Right atrium auricular region (tissue), 2 donors: ENCODE measurements at places on chromosomes 4 and X.

DNA sequence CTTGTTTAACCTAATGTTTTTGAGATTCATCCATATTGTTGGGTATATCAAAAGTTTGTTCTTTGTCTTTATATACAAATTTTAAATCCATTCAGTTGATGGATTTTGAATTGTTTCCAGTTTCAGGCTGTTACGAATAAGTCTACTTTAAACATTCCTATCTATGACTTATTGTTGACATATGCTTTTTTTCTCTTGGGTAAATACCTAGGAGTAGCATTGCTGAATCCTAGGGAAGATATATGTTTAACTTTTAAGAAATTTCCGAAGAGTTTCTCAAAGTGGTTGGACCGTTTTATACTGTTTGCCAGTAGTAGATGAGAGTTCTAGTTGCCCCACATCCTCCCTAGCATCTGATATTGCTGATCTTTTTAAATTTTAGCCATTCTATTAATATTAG is 60.9 kb upstream of the IL13RA1 start:
- no peak for DNase-seq

DNA sequence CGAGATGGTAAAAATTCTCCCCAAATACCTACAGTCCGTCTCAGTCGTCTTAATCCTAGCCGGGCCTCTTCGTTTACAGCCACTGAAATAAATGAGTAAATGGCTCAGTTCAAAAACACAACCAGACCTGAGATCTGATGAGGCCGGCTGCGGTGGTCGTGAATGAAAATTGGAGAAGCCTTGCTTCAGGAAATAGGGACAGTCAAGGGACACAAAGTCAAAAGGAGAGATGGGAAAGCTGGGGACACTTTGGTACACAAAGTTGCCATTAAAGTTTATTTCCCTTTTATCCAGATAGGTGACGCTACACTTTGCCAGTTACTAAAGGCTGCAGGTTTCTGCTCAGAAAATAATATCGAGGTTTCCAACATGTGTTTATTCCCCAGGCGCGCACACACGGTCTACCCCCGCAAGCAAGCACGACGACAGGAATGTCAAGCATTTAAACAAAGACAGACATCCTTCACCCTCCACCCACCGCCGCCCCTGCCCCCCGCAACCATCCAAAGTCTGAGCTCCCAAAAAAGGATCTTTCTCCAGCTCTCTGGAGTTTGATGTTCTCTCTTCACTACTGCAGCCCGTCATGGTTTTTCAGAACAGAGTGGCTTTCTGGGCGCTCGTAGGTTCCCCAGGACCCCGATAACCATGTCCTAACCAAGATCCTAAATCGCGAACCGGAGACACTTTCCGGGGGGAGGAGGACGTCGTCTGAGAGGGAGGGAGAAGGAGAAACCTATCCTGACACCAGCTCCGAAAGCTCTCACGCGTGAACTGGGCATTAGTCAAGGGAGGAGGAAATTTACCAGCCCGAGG is 1.3 kb upstream of the PCDH7 start:
- DNase-seq, result no peak

DNA sequence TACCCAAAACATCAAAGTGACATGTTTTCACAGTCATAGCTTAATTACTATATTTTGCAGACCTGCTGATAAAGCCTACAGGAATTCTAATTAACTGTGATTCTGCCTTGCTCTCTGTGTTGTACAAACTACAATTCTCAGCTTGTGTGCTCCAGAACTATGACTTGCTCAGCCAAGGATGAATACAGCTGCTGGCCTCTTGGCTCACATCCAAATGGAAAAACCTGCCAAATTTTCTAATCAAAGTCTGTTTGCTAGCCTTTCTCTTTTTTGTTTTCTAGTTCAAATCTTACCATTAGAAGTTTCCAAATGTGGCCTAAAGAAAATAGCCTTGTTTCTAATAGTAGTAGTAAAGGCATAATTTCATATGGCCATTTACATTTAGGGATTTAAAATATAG is 1176.8 kb downstream of the FAM133A start:
- DNase-seq, result no peak

- no peak for DNase-seq
These were observed 34.2 kb downstream of the BCOR start for GRCh38 chrX:40063555-40063954.

DNA sequence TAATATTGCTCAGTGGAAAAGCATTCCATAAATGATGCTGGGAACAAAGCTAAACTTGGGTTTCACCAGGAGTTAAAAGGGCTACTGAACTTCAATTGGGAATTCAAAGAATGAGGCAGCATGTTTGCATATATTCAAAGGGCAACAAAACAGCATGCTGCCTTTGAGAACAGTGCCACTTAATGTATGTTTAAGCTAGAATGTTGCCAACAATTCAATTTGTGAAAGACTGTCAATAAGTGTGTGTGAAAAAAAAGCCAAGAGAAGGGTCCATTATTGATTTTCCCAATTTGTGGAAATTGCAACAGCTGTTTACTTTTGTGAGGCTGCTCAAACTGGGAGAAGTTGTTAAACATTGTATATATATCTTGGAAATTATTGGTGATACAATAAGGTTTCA is 701.9 kb upstream of the ACTRT1 start:
- DNase-seq, result no peak

DNA sequence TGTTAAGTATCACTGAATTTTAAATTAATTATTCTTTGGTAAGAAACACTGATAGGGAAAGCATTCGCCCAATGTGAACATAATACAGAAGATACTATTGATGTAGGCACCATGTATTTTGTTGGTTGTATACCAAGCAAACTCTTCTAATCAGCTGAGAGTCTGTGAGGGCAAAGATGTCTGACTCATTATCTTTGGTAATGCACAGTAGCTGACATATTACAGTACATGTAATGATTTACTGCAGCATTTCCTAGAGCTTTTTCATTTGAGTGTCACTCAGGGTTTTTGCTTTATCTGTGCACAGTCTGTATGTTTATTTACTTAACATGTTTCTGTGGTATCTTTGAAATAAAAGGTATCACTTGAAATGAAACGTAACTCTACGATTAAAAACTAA is 49.2 kb downstream of the CENPVL3 start:
- DNase-seq, result no peak

DNA sequence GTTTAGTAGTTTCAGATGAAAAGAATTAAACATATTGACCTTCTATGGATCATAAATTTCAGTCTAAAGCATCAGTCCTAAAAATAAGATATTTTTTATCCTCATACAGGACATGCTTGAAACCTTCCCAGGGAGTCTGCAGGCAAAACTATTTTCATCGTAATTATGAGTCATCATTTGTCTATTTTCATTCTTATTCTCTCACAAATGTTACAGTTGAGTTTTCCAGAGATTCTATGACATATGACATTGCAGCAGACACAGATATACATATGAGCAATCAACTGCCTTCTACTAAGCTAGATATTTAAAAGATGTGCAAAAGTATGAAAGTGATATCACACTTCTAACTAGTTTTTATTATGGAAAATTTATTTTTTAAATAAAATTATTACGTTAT is 398.0 kb downstream of the MAGEB5 start:
- DNase-seq, result no peak

- no peak for DNase-seq
These were observed 46.0 kb downstream of the GALNT7 start for GRCh38 chr4:173214661-173215060.

GRCh38 chrX:123920105-123920785 is 41.3 kb upstream of the STAG2 start:
- DNase-seq, result no peak

- DNase-seq, result no peak
These were observed 35.1 kb downstream of the FBXO8 start for GRCh38 chr4:174248407-174248806.

DNA sequence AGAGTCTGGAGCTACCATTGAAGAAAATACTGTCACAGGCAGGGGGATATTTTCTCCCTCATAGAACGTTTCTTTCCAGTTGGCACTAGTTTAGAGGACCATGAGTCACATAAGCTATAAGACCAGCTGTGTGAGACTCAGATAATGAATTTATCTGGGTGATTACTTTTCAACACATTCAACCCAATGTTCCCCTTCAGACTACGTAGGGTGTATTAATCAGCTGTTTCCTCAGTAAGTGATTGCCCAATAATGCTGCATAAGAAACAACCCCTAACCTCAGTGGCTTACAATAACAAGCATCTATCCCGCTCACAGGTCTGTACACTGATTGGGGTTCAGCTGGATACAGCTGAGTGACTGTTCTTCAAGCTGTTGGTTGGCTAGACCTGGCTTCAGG is 38.1 kb downstream of the CBLL2 start:
- no peak for DNase-seq
